ENCODE measurements at places on chromosomes 4 and X.
A peak's percentile ranks its signal among the peaks of the same experiment; 100 is the strongest.

GRCh38 chr4:108055787-108056186 lies 66.1 kb downstream of the HADH start:
- DNase-seq: no peak

- no peak for DNase-seq
Observed at GRCh38 chr4:20847124-20847747, 147.0 kb downstream of the PACRGL start.

DNA sequence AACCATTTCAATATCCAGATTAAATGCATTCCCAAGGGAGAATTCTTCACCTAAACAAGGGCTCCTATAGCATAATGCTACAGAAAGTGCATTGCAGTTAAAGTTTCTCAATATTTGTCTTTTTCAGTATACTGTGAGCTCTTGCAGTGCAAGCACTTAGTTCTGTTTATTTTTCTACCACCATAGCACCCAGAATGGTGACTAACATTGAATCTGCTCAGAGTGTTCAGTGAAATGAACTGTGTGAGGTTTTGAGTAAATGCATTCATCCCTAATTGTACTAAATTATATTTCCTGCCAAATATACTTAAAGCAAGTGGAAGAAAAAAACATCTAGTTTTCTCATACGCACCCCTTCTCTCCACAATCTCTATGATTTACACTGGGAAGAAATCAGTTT lies 383.9 kb downstream of the PCDH7 start:
- no peak for DNase-seq

GRCh38 chr4:7970361-7970946 lies 30.8 kb upstream of the AFAP1 start:
- DNase-seq: no peak

- DNase-seq: no peak
Observed at GRCh38 chr4:162392946-162393345, 229.1 kb upstream of the FSTL5 start.

DNA sequence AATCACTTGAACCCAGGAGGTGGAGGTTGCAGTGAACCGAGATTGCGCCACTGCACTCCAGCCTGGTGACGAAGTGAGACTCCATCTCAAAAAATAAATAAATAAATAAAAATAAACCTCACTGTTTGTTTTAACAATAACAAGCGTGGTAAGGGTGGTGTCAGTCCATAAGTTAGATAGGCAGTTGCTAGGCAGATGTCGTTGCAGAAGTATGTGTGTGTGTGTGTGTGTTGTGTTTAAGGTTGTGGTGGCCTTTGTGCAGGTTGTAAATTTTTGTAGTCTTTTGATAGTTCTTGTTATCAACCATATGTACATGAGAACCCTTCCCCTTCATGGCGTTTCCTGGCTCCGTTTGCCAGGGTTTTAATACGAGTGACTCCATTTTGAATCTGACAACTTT lies 4.0 kb upstream of the AASDH start:
- DNase-seq: no peak

DNA sequence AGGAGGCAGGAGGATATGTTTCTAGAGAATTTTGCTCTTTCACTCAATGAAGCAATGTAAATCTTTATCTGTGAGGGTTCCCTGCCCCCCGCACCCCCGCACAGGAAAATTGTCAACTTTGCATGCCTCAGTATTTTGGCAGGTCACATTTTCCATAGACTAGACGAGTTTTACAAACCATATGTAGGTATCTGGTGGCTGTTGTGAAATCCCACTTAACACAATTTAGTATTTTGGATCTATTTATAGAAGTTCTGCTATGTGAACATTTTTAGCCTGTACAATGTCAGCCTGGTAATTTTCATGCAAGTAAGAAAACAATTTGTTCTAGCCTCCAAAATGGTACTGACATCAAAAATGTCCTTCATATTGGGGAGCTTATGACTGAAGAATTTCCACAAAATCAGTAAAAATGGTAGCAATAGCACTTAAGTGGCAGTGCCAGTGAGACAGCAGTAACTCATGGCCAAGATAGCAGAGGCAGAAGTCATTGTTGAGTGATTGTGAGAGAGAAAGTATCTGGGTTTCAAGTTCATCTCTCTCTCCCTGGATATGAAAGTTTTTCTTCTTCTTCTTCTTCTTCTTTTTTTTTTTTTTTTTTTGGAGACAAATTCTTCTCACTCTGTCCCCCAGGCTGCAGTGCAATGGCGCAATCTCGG lies 12.4 kb upstream of the FRYL start:
- no peak for DNase-seq

- DNase-seq: no peak
Observed at GRCh38 chr4:189285377-189285776, 655.3 kb upstream of the FRG1 start.

- DNase-seq: no peak
Observed at GRCh38 chr4:47939456-47939855, 25.1 kb upstream of the NFXL1 start.

DNA sequence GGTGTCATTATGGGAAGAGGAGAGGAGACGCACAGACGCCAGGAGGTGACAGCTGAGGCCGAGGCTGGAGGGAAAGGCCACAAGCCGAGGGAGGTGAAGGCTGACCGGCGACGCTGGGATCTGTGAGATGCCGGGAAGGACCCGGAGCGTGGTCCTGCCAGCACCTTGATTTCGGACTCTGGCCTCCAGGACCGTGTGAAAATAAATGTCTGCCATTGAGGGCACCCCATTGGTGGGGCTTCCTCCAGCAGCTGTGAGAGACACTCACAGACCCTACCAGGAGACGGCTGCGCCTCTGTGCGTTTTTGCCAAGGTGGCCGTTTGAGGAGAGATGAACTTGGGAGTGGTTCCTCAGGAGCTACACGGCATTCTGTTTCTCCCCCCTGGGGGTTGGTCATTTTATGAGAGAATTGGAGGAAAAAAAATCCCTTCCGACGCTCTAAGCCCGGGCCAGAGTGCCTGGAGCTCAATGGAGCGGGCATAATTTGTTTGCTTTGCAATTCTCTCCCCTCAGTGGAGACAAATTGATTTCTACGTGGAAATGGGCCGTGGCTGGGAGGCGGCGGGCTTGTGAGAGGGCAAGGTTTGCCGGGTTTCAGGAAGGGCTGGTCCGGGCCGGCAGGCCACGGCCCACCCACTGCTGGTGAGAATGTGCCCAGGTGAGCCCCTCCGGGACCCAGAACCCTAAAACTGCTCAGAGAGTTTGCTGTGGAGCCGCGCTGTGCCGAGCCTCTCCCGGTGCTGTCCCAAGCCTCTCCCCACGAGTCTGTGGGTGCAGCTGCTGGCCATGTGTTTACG lies 53.9 kb downstream of the CPZ start:
- no peak for DNase-seq

DNA sequence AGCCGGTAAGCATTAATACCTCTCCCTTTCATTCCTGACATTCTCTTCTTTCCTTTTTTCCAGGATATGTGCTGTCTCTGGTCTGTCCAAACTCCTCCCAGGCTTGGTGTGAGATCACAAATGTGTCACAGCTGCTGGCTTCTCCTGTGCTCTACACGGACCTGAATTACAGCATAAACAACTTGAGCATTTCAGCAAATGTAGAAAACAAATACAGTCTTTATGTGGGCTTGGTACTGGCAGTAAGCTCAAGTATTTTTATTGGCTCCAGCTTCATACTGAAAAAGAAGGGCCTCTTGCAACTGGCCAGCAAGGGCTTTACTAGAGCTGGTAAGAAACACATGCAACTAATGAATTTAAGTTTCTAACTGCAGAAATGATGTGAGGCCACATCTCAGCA lies 8.4 kb downstream of the NIPAL1 start:
- no peak for DNase-seq

GRCh38 chr4:163486321-163486720 lies 8.2 kb upstream of the TMA16 start:
- DNase-seq: no peak

- no peak for DNase-seq
Observed at GRCh38 chr4:175017751-175018150, 99.6 kb downstream of the ADAM29 start.

- DNase-seq: no peak
Observed at GRCh38 chr4:101183666-101184373, 163.5 kb downstream of the PPP3CA start.

DNA sequence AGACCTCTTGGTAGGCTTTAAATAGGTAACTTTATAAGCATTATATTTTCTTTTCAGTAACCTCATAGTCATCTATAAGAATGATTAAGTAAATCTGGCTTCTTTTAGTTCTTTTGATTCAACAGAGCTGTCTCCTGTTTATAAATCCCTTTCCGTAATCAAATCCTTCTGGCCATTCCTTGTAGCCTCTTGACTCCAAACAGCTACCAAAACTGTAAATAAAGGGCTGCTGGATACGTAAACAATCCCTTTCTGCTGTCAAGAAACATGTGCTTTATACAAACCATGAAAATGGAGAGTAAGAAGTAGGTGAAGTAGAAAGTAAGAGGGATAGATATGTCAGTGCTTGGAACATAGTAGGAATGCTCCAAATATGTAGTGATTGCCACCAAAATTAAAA lies 183.2 kb upstream of the CASK start:
- no peak for DNase-seq

GRCh38 chr4:115711575-115711974 lies 598.2 kb upstream of the NDST4 start:
- DNase-seq: no peak

GRCh38 chr4:77001907-77002306 lies 52.4 kb downstream of the SEPTIN11 start:
- no peak for DNase-seq

GRCh38 chrX:153370293-153371055 lies 30.7 kb downstream of the PNMA6E start:
- no peak for DNase-seq

- peak; percentile 17 for DNase-seq
Observed at GRCh38 chr4:163548481-163549243, 54.2 kb downstream of the TMA16 start.

DNA sequence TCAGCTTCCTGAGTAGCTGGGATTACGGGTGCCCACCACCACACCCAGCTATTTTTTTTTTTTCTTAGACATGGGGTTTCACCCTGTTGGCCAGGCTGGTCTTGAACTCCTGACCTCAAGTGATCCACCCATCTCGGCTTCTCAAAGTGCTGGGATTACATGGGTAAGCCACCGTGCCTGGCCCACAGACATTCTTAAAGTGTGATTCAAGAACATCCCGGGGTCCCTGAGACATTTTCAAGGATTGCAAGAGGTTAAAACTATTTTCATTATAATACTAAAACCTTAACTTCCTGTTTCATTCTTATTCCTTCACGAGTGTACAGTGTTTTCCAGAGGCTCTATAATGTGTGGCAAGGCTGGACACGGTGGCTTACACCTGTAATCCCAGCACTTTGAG lies 318.7 kb downstream of the CAMK2D start:
- no peak for DNase-seq

DNA sequence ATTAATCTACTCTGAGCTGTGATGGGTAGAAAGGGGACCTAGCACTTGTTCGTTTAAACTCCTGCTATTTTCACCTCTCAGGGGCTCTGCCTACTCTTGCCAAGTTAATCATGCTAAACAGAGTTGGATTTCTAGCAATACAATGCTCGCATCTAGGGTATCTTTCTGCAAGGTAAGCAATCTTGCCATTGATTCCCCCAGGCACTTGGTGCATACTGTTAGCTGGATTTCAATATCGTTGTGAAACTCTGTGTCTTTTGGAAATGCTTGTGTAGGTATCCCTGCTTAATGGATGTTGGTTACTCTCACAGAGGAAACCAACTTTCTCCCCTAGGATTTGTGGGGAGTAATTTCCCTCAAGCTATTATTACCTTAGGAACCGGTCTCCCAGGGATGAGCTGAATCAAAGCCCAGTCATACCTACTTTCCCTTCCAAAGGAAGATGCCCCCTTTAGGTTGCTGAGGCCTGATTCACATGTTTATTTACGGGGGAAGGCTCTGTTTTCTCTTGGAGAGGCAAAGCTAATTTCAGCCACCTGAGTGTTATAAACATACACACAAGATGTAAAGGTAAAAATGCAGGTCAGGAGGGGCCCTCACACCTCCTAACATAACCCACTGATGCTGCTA lies 366.8 kb downstream of the FBXW7 start:
- no peak for DNase-seq

- no peak for DNase-seq
Observed at GRCh38 chr4:186132577-186133242, 28.2 kb downstream of the FAM149A start.

GRCh38 chr4:81162752-81163458 lies 52.1 kb downstream of the PRKG2 start:
- DNase-seq: no peak

GRCh38 chr4:109649872-109650271 lies 53.4 kb downstream of the CASP6 start:
- no peak for DNase-seq

GRCh38 chrX:16797841-16798240 lies 11.6 kb downstream of the TXLNG start:
- no peak for DNase-seq

DNA sequence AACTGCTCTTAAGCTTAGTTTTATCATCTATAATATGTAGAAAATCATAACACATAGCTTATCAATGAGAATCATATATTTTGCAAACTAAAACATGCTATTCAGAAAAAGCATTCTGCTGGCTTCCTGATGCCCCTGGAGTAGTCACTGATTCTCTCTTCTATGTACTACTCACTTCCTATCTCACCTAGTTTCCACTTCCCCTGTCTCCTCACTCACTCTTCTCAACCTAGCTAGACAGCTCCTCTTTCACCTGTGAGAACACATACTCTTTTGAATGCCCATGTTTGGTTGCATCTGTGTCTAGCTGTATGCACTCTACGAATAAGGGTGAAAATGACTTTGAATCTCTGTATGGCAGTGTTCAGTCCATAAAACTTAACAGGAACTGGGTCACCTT lies 9.3 kb downstream of the TMEM144 start:
- DNase-seq: no peak

- DNase-seq: no peak
Observed at GRCh38 chr4:151859641-151860040, 98.8 kb upstream of the GATB start.

DNA sequence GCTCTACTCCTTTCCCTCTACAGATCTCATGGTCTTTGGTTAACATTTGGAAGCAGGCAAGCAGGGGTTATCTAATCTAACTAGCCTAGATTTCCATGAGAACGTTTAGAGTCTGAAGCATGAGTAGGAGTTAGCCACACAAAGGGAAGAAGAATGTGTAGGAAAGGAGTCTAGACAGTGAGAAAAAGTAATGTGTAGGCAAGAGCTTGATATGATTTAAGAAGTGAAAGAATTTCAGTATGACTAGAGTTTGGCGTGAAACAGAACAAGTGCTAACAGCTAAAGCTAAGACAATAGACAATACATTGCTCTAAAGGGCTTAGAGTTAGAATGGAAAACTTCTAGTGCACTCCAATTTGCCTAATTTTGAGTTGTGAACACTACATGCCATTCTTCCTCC lies 10.8 kb downstream of the CXCL8 start:
- no peak for DNase-seq
